ENCODE measurements at places on chromosomes 6 and 20.

GRCh38 chr20:62357187-62357667, 9.9 kb downstream of the LAMA5 start:
- no peak for DNase-seq

DNA sequence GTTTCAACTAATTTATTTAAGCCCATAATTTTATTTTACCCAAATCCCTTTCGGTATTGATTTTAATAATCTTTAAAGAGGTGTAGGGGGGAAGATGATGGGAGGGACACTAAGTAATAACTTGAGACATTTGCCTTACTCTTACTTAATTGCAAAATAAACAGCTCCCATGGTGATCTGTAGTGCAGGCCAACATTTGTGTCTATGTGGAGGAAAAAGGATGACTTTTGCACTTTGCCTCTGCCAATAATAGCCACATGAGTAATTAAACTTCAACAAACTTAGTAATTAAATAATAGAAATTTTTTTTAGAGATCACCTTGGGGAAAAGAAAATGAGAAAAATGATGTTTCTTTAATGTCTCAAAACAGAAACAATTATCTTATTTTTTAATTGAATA, 29.9 kb upstream of the CD2AP start:
- DNase-seq, result no peak

- no peak for DNase-seq
These were observed 184.3 kb upstream of the SOX4 start for GRCh38 chr6:21409231-21409630.

DNA sequence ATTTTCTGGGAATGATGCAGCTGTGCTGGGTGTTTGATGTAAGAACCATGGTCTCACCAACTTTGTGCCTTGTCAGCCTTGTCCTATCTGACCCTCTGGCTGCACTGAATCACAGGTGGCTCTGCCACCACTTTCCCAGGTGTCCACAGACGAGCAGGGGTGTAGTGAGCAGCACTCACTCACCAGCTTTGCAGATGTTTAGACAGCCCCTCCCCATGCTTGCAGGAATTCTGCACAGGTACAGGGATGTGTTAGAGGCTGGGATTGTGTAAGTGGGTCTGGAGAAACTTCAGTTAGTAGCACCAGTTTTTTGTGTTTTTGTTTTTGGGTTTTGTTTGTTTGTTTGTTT, 88.2 kb upstream of the NAA20 start:
- no peak for DNase-seq

DNA sequence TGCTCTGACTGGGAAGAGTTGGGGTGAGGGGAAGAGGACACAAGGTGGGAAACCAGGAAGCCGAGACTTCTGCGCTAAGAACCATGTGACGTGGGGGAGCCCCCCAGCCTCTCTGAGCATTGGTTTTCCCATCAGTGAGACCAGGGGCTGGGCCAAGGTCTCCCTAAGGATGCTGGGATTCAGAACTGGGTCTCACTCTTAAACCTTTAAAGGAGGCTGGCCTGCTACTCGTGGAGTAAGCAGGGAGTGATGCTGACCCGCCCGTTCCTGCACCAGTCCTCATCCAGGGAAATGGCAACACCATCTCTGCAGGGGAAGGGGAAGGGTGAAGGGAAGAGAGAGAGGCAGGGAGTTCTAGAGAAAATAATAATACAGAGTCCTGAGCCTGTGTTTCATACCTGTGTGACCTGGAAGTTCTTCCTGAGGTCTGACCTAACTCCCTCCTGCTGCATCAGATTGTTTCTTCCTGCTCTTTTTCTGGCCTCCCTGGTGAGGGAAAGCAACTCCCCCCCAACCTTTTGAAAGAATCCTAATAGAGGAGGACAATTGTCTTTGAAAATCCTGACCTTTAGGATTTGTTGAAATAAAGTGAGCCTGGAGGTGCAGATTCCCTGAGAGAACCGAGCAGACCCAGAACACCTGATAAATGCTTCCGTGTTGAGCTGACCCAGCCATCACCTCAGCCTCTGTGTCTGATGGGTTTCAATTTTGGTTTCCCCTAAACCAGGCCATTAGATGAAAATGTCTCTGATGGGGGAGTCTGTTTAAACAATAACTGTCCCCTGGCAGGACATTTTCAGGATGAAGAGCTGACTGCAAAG, 3.0 kb upstream of the GRM4 start:
- DNase-seq, result no peak

DNA sequence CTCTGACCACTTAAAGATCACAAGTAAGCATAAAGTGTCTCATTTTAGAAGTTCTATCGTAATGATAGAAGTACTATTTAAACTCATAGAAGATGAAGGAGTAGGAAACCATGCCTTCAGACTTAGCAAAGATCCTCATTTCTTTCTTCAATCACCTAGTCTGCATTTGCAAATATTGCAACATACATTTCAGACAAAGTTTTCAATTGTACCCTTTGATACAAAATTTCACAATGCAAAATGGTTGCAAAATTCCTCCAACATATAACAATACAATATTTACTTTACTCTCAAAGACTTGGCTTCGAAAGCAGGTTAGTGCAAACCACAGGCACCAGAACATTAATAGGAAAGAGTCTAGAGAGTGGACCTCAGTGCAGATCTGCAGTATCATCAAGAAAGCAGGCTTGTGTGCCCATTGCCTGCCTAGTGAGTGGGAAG, 16.1 kb upstream of the ROS1 start:
- DNase-seq, result no peak

DNA sequence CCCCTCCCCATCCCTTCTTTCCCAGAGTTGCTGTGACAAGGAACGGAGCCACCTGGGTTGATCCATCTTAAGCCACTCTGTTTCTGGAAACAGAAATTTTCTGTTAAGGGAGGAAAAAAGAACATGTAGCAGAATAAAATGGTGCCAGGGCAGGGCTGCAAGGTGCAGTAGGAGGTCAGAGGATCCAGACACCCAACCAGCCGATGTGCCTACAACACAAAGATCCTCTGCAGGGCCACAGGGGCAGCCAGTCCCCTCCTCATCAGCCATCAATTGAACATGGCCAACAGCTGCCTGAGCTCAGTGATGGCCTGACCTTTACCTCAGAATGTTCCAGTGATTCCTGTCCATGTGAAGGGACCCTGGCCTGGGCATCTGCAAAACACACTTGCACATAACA, 11.9 kb downstream of the MDFI start:
- no peak for DNase-seq

GRCh38 chr20:37090407-37090806, 5.4 kb downstream of the RBL1 start:
- no peak for DNase-seq

DNA sequence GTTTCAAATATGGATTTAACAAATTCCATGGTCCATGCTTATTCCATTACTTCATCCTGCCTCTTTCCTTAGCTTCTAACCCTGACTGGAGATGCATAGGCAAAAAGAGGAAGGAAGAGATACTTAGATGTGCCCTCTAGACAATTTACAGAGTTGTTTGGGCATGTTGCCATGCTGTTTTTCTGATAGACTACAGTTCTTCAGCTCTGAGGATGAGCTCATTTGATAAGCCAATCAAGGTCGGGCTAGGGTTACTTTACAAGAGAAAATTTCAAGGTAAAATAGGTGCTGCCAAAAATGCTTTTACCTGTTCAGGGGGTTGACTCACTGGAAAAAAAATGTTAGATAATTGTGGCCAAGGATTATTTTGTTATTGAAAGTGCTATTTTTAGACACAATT, 5.9 kb downstream of the HCRTR2 start:
- DNase-seq, result no peak

DNA sequence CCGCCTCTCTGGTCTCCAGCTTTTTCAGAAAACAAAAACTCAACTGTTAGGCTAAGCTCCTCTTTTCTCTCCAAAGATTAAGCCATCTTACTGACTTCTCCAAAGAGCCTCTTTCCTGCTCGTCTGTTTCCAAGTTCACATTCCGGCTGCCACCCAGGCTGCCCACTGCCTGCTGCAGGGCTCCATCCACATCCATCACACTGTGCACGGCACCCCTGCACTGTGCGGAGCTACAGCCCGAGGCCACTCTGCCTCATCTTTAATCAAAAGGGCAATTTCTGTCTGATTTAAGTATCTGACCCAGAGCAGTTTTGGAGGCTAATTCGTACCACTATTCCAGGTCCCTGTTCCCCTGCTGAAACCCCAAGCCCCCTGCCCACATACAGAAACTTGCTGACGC, 141.6 kb upstream of the ARMC2 start:
- DNase-seq, result no peak
